ENCODE measurements at places on chromosomes 3 and 15.
A peak's percentile ranks its signal among the peaks of the same experiment; 100 is the strongest.

DNA sequence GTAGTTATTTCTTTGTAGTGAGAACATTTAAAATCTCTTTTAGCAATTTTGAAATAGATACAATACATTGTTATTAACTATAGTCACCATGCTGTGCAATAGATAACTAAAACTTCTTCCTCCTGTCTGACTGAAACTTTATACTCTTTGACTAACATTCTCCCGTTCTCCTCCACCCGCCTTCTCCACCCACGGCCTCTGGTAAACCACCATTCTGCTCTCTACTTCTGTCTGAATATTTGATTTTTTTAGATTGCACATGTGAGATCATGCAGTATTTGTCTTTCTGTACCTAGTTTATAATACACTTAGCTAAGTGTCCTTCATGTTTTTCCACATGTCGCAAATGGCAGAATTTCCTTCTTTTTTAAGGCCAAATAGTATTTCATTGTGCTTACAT lies 72.8 kb upstream of the RBM5 start:
- no peak for DNase-seq

DNA sequence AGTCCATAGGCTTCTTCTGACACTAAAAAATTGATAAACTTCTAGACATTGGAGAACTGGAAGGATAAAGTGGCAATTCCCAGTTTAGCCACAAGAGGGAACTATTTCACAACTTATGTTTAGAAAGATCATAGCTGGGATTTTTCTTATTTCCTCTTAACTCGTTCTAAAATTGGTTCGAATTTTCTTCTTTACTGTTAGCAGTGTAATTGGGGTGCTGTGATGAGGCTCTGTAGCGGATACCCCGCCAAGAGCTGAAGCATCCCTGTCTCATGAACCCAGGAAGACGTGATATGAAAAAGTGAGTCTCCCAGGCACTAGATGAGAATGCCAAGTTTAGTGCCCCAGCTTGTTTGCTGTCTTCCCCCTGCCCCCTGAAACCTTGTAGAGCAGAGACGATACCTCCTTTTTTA lies 85.1 kb downstream of the PDCD6IP start:
- peak; percentile 21 for DNase-seq

DNA sequence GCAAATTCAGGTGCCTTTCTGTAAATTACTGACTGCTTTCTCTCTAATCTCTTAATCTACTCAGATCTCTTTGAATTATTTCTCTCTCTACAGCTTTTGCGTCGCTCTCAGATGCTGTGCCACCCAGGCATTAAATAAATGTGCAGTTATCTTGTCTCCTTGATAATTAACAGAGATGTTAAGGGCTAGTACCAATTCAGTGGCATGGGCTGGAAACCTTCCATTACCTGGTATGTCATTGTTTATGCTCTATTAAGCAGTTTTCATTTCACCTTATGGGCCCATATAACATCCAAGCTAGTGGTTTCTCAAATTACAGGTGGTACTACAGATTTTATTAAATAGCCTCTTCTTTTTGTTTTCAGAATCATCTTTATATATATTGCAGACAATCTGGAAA lies 66.0 kb downstream of the PEX5L start:
- no peak for DNase-seq

- DNase-seq: peak; percentile 59
Observed at GRCh38 chr15:52642386-52643361, 36.5 kb downstream of the ATOSA start.

DNA sequence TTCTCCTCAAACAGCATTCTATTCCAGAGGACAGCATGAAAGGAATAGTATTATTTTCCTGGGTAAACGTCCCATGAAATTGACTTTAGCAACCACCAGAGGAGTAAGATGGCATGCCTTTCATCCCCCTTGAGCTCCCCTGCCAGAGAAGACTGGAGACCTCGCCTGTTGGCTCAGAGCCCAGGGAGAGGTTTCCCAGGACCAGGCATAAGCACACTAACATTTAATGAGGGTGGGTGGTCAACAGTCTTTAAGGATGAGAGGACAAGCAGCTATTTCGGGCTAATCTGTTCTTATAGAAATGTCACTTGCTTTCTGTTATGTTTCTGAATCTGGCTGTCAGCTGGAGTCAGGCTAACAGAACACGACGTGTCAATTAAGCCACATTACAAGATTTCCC lies 390.5 kb downstream of the GABRG3 start:
- no peak for DNase-seq

DNA sequence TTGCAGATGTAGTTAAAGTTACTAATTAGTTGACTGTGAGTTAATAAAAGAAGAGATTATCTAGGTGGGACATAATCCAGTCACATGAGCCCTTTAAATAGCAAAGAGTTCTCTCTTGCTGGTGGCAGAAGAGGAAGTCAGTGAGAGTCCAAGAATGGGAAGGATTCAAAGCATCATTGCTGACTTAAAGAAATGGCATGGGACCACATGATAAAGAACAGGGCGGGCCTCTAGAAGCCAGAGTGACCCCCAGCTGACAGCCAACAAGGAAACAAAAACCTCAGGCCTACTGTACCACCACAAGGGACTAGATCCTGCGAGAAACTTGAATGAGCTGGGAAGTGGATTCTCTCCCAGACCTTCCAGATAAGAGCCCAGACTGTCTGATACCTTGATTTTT lies 447.2 kb upstream of the CCDC54 start:
- DNase-seq: no peak

- DNase-seq: no peak
Observed at GRCh38 chr3:18010001-18010400, 267.6 kb upstream of the TBC1D5 start.

DNA sequence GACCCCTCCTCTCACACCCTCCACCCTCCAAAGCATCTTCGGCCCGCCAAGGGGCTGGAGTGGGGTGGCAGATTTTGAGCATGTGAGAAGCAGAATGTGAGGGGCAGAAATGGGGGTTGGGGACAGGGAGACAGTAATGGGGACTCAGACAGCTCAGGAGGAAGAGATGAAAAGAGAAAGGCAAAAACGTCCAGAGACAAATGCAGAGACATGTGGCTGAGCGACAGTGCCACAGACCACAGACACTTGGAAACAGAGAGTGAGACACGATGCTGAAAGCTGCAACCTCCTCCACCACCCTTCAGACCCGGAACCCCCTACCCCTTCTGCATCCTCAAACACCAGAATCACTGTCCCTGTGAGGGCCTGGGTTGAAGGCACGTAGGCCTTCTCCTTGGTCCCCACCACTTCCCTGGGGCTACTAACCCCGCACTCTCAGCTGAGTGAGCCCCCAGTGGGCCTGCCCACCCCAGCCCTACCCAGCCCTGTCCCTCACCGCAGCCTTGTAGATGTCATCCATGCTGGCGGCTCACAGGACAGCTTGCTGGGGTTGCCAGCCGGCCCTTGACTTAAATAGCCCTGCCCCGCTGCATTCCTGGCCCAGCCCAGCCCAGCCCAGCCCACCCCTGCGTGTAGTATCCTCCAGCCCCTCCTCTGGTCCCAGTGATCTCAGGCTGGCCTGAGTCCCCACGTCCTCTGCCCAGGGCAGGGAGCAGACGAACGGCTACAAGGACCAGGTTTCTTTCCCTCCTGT lies at the start of gene TNNC1:
Gene TNNC1 (minus strand): TSS at position 546 of the 754 bp plus-strand sequence. CDS start 26 bp downstream, at position 520.
- no peak for DNase-seq

DNA sequence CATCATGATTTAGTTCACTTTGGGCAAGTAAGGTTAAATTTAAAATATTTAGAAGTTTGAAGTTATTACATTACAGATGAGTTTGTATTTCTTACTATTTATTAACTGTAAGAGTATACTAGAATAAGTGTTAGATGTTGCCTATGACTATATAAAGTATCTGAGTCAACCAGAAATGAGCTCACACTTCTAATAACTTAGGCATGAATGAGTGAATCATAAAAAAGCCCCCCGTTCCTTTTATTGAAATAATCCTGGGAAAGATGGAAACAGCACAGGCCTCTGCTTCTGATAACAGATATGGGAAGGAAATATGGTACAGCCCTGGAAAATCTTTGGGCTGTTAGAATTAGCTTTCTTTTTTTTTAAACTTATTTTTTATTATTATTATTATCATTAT lies 66.6 kb upstream of the TGFBR2 start:
- DNase-seq: no peak

DNA sequence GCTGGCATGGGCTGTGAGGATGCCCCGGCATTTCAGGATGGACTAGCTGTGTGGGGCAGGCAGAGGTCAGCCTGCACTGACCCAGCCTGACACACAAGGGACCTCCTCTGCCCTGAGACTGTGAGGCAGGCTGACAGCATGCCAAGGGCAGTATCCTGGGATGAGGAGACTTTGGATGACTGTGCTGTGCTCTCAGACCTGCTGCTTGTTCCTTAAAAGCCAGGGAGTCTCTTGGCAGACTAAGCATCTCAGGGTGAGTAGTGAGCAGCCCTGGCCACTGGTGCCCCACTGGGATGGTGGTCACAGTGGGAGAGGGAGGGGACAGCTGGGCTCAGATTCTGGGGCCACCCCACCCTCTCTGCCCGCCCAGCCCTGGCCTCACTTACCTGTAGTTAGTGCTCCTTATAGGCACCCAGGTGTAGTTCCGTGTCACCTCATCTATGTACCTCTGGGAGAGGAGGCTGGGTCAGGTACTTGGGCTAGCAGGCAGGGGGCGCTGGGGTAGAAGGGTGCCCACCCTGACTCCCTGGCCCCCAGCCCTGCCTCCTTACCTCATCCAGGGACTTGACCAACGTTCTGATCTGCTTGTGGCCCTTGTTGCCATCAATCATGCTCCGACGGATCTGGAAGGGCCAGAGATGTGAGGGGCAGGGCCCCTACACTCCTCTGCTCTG lies 16.1 kb upstream of the TMEM115 start:
- DNase-seq: no peak

DNA sequence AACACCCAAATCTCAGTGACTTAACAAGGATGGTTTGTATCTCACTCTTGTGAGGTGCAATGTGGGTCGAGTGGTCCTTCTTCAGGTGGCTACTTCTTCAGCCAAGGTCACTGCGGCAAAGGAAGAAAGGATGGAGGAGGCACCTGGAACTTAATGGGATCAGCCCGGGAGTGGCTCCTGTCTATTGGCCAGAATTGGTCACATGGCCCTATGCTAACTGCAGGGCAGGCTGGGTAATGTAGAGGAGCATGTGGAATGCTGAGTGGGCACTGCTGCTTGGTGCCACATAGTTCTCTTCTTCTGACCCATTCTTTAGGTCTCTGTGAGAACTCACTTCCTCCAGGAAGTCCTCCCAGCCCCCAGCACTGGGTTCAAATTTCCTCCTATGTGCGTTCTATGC lies 20.3 kb upstream of the FAM3D start:
- no peak for DNase-seq

DNA sequence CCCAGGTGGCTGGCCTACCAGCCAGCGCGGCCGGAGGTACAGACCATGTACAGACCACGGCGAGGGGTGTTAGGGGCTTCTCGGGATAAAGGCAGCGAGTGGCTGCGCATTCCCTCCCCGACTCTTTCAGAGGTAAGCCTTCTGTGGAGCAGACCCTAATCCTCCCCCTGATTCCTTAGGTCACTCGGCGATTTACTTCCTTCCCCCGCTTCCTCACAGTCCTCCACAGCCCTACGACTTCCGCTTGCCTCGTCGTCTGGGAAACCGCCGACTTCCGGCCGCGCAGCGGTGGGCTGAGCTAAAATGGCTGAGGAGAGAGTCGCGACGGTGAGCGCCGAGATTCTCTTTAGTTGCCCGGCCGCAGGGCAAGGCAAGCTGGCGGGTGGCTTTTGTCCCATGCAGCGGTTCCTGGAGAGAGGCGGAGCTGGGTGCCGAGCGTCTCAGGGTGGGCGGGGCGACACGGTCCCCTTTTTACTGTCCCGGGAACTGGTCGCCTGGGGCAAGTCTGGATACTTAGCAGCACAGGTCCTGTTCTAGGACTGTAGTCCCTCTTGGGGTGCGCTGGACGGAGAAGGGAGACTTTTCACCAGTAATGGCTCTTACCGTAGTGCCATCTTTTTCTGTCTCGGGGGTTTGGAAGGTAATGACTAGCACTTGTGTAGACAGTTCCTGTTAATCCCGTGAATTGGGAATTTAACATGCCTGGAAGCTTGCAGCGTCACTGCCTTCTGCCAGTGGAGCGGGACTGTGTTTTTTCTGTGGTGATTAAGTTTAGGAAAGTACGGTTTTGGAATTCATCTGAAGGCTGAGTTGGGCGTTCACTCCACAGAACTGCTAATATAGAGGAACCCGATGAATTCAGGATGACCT lies at the start of the genes BBS4 and HIGD2B:
Gene BBS4 (plus strand): TSS at position 283 of the 870 bp plus-strand sequence. CDS start 21 bp downstream, at position 304.
Gene HIGD2B (minus strand): TSS at position 258 of the 870 bp plus-strand sequence. CDS start 9,808 bp downstream, outside the sequence.
- peak; percentile 46 for DNase-seq

DNA sequence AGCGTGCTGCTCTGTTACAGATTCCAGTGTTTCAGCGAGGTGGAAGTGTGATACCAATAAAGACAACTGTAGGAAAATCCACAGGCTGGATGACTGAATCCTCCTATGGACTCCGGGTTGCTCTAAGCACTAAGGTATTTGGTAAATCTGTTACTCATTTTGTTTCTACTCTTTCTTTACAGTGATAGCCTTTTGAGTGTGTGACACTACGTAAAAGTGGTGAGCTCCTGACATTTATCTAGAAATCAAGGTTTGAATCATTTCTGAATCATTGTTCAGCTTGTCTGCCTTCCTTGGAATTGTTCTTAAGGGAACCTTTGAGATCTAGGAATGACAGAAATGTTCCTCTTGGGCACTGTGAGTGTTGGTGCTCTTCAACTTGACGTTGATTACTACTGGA lies 11.2 kb upstream of the CAPN3 start:
- peak; percentile 63 for DNase-seq

- DNase-seq: no peak
Observed at GRCh38 chr3:159263750-159264553, 462.1 kb downstream of the MFSD1 start.

DNA sequence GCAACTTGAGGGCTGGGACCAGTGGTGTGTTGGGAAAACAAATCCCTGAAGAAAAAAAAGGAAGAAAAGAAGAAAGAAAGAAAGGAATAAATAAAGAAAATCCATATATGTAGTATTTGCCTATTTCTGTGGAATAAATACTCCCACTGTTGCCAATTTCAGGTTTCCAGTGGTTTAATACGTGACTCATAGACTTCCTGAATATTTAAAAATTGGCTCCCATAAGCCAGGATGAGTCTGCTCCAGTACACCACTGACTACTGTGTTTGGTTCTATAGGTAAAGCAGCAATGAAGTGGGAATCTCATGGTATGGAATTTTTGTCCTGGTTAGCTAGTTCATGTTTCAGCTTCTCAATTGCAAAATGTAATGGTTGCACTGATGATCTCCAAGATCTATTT lies 31.6 kb downstream of the PYDC2 start:
- DNase-seq: no peak

DNA sequence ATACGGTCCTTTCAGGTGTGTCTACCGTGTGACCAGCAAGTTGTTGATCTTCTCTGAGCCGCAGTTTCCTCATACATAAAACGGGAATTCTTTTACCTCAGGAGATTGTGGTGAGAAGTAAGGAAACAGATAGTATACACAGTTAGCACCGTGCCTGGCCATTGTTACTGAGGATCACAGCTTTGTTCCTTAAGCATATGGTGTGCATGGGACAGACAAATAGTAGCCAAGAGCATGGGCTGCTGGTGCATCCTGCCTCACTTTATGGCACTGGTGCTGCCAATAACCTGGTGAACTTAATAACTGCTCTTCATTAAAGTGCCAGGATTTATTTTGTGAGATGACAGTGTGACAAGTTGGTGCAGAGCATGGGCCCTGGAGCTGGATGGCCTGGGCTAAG lies 86.3 kb downstream of the PDCD6IP start:
- DNase-seq: no peak

GRCh38 chr15:97567411-97567810 lies 393.1 kb upstream of the ARRDC4 start:
- no peak for DNase-seq

- DNase-seq: peak; percentile 37
Observed at GRCh38 chr3:184611607-184612281, 50.2 kb downstream of the EPHB3 start.

Measured in fibroblast of skin of left biceps (primary cell).